ENCODE measurements at places on chromosomes 2 and 18. TPM values are rescaled to one million over a fixed set of nuclear protein-coding genes. Genes with fewer than 3 reads are reported as not detected.

DSC3 gene
- 0.19 TPM for total RNA-seq

DNA sequence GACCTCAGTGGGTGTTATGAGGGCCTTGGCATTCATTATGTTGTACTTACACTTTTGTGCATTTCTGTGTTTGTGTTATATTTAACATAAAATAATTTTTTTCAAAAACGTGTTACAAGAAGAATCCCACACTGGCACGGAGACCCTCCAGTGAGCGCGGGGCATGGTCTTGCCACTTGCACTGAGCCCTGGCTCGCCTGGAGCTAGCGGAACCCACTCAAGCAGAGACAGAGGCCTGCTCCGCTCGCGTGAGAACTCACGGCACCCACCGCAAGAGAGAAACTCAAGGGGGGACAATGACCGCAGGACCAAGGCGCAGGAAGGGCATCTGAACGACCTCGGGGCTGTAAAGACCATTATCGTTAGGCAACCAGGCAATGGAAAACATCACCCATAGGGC, 248.0 kb upstream of the SOX11 start:
- H3K27ac ChIP-seq = no peak overlapping the region
- H3K27me3 ChIP-seq = no peaks in the 10 kb centered on the region
- H3K4me1 ChIP-seq = no peaks in the 10 kb centered on the region

CTDSP1 gene
- total RNA-seq = 60.7 TPM

DNA sequence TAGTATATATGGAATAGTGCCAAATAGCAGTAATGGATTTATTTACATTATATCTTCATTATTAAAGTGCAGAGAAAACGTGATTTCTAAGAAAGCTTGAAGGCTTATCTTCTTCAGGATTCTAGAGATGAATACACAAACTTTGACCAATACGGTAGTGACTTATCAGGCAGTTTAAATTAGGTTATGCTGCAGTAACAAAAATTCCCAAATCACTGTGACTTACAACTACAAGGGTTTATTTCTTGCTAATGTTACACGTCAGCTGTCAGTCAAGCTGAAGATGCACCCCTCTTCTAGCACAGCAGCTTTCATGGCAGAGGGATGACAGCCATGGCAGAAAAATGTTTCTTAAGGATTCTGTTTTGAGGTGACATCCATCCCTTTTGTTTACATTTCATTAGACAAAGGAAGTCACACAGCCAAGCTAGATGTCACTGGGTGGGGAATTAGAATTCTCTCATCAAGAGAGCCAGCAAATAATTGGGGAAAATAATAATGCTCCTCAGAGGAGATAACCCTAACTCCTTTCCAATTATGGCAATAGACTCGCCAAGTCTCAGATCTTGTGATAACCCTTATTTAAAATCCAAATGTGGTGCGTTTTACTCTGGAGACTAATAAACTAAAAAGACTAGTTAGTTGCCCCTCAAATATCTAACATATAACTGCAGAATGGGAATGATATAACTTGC, 268.3 kb upstream of the CYP26B1 start:
- no peaks in the 10 kb centered on the region for H3K27me3 ChIP-seq
- H3K27ac ChIP-seq = no peak overlapping the region

ACMSD gene
- not detected for total RNA-seq

GRCh38 chr2:203238704-203239526, at the start of gene CYP20A1:
TSS of gene CYP20A1 (plus strand) at chr2:203239018. CDS start at chr2:203239063, 45 bp downstream.
- H3K36me3 ChIP-seq = no peaks in the 10 kb centered on the region
- H3K27me3 ChIP-seq = no peaks in the 10 kb centered on the region
- H3K4me1 ChIP-seq = peaks cover 9% of the 10 kb centered on the region
- peak within 1 kb of the TSS; percentile 97 for H3K4me3 ChIP-seq

SKA1 gene
- 6.6 TPM for total RNA-seq

MATN3 gene
- 2.1 TPM for total RNA-seq

- no peaks in the 10 kb centered on the region for H3K27me3 ChIP-seq
- peaks cover 7% of the 10 kb centered on the region for H3K4me1 ChIP-seq
- H3K36me3 ChIP-seq = no peaks in the 10 kb centered on the region
- H3K4me3 ChIP-seq = no peak overlapping the region
- H3K27ac ChIP-seq = peak overlapping the region; percentile 0
- DNase-seq = peak; percentile 70
Measured at GRCh38 chr2:20381457-20381856, 30.8 kb upstream of the PUM2 start.

GRCh38 chr2:207165121-207166038, at the start of gene KLF7:
TSS of gene KLF7 (minus strand) at chr2:207165948. CDS start at chr2:207165568, 380 bp downstream.
- peak within 1 kb of the TSS; percentile 91 for H3K4me3 ChIP-seq
- DNase-seq = peak; percentile 67
- peaks cover 19% of the 10 kb centered on the region for H3K4me1 ChIP-seq
- peak within 1 kb of the TSS; percentile 100 for H3K27ac ChIP-seq
- H3K36me3 ChIP-seq = no peaks in the 10 kb centered on the region

SERPINB10 gene
- not detected for total RNA-seq

DNA sequence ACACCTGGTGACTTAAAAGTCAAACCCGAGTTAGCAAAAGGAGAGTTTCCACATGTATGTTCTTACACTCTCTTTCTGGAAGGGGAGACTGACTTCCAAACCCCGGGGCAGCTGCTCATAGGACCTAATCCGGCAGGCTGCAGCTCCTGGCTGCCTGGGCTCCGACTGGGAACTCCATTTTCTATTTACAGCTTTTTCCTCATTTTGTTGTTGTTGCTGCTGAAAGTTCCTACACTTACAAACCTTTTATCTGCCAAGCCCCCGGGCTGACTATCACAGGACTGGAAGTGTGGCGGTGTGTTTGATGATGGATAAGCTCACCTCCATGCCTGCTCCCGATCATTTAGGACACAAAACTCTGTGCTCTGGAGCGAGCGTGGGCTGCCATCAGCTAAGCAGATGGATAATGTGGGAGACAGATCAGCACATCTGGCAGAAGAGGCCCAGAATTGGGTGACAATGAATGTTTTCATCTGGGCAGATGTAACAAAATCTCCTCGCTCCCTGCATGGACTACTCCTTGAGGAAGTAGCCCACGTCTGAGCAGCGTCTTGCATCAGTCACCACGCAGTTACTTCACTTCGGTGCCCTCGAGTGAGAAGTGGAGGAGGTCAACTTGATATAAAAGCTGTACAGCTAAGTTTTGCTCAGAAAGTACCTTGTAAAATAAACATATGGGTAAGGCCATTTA, 114.4 kb upstream of the COPS8 start:
- H3K27me3 ChIP-seq = no peaks in the 10 kb centered on the region
- no peak overlapping the region for H3K27ac ChIP-seq
- no peaks in the 10 kb centered on the region for H3K4me1 ChIP-seq
- DNase-seq = no peak

- H3K27me3 ChIP-seq = no peaks in the 10 kb centered on the region
- H3K4me3 ChIP-seq = no peak overlapping the region
- no peaks in the 10 kb centered on the region for H3K4me1 ChIP-seq
- no peak overlapping the region for H3K27ac ChIP-seq
- H3K36me3 ChIP-seq = no peaks in the 10 kb centered on the region
- peak; percentile 49 for DNase-seq
Measured at GRCh38 chr2:61135510-61135909, 26.5 kb upstream of the C2orf74 start.

DNA sequence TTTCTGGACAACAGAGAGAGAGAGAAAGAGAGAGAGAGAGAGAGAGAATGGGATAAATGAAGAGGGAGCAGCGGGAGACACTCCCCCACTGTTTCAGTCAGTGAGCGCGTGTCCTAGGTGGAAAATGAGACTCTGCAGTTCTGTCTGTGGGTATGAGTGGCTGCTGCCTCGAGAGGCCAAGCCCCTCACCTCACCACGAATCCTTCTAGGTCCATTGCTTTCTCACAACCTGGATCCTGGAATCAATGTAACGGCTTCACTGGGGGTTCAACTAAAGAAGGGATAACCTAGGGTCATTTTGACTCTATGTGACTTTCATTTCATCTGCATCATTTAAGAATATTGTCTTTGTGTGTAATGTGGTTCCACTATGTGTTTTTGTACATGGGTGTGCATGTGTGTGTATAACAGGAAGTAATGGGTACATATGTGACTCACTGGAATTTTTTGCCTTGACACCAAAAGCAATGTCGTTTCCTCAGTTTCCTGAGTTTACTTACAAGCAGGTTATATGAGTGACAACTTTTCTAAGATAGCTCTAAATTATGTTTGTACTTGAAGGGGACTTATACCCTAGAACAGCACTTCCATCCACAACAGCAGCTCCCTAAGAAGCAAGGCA, 221.4 kb upstream of the TRIB2 start:
- H3K27me3 ChIP-seq = no peaks in the 10 kb centered on the region
- H3K4me1 ChIP-seq = no peaks in the 10 kb centered on the region
- DNase-seq = no peak
- H3K4me3 ChIP-seq = no peak overlapping the region

GPR35 gene
- total RNA-seq = 9.5 TPM

PSMA8 gene
- total RNA-seq = 20.1 TPM

CYP1B1 gene
- total RNA-seq = 36.9 TPM

DNA sequence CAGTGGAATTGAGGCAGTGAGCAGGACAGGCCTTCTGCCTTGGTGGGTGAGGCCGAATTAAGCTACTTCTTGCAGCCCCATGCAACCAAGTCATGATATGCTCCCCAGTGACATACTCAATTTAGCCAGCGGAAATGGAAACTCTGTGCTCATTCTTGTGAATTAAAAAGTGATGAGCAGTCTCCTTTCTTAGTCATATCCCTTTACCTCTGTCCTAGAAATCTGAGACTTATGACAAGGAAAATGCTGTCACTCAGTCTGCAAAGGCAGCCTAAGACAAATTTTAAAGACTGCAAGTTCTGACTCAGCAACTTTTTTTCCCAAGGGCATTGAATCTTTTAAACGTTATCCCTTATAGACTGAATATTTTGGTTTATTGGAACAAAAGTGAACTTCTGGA, 218.2 kb downstream of the SH3BP4 start:
- no peak overlapping the region for H3K27ac ChIP-seq
- H3K4me3 ChIP-seq = no peak overlapping the region
- H3K4me1 ChIP-seq = no peaks in the 10 kb centered on the region
- no peak for DNase-seq
- H3K27me3 ChIP-seq = no peaks in the 10 kb centered on the region

DNA sequence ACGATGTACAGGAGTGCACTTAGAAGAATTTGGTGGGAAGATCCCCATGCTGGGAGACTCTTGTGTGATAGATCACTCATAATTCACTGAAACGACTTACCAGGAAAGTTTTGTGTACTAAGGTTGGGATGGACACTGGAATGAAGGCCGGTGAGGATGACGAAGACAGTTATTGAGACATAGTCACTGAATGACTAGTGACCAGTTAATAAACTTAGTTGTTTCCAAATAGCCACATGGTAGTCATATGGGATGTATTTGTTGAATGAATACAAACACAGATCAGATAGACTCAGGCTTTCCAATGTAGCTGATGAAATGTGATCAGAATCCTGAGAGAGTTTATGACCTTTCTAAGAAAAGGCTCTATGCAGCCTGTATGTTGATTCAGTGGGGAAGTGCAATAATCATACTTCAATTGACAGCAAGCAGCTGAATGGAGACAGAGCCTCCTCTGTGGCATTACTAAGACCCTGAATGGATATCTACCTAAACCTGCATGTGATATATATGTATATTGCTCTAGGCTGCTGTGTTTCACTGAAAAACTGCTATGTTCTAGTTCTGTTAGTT, 20.4 kb downstream of the GDF7 start:
- no peaks in the 10 kb centered on the region for H3K4me1 ChIP-seq
- no peak overlapping the region for H3K27ac ChIP-seq
- no peak overlapping the region for H3K4me3 ChIP-seq

DNA sequence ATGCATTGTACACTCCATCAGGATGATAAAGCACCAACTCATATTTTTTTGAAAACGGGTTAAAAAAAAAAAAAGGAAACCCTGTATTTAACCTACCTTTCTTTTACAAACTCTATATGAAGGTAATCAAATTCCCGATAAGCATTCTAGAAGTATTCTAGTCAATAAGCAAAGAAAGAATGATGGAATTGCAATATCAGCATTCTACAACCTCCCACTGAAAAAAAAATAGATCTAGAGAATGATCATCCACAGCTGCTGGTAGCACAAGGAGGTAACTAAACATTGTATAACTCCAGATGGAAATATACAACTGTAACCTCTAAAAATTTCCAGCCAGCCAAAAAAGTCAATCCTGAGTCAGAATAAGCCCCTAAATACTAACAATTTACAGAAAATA, 95.3 kb upstream of the DCC start:
- H3K4me3 ChIP-seq = no peak overlapping the region
- H3K4me1 ChIP-seq = no peaks in the 10 kb centered on the region
- no peak for DNase-seq

- H3K4me3 ChIP-seq = no peak overlapping the region
- H3K27ac ChIP-seq = no peak overlapping the region
- no peaks in the 10 kb centered on the region for H3K36me3 ChIP-seq
- peaks cover 3% of the 10 kb centered on the region for H3K4me1 ChIP-seq
- DNase-seq = peak; percentile 51
- no peaks in the 10 kb centered on the region for H3K27me3 ChIP-seq
Measured at GRCh38 chr2:218476676-218477075, 57.8 kb downstream of the VIL1 start.

- H3K36me3 ChIP-seq = no peaks in the 10 kb centered on the region
- H3K4me1 ChIP-seq = no peaks in the 10 kb centered on the region
- H3K27ac ChIP-seq = no peak overlapping the region
Measured at GRCh38 chr2:24463271-24463670, 27.8 kb upstream of the NCOA1 start.

Data from testis (tissue), 5 donors.